ENCODE measurements at places on chromosomes 2 and 18.

DNA sequence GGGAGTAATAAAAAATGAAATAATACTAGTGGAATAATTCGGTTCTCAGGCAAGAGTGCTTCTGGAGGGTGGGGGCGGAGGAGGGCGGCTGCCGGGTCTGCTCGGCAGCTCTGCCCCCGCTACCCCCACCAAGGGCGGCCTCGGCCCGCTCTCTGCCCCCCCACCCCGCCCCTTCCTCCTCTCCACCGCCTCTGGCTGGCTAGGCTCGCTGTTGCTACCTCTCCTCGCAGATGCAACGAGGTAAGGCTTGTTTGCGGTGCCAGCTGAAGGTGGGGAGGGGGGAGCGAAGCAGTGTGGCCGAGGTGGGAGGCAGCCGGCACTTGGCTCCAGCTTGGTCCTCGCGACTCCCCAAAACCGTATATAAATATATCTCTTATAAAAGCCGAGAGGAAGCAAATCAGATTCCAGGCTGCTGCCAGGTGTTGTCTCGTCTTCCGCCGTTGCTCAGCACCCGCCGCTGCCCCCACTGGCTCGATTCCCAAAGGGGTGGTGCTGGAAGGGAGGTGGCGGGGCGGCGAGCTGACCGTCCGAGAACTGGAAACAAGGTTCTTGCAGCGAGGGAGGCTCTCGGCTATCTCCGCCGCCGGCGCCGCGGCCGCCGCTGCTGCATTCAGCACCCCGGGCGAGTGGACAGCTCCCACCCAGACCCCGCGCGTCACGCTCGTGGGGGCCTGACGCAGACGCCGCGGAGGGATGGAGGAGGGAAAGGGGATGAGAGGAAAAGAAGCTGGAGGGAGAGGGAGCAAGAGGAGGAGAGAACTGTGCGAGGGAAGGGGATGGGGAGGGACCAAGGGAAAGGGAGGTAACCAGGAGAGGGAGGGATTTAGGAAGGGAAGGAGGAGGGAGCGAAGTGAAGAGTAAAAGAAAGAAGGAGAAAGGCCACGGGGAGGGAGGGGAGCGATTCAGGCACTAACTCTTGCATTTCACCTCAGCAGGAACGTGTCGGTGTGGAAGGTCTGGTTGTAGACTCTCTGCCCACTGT lies at the start of gene MARCHF4:
Gene MARCHF4 (minus strand): TSS at position 763 of the 982 bp plus-strand sequence. CDS start 2,223 bp downstream, outside the sequence.
- peak; percentile 72 for DNase-seq

DNA sequence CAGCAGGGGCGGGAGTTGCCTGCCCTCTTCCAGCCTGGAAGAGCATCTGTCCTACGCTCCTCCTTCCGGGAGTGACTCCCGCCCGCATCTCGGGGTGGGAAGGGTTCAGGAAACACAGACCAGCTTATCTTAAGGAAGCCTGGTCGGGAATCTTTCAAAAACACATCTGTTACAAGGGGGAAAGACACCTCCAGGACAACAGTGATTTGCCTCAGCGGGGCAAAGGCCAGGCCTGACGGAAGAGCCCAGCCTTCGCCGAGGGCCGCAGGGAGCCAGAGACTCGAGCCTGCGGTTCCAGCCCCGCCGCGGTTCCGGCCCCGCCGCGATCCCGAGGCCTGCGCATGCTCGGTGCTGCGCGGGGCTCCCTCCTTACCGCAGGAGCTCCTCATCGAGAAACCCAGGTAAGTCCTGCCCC lies 38.1 kb upstream of the TGIF1 start:
- peak; percentile 50 for DNase-seq

GRCh38 chr18:74645679-74646078 lies 48.0 kb downstream of the ZNF407 start:
- DNase-seq: no peak

GRCh38 chr2:196336715-196337114 lies 165.3 kb upstream of the STK17B start:
- no peak for DNase-seq

- DNase-seq: no peak
These were observed 11.7 kb downstream of the PFN4 start for GRCh38 chr2:24111407-24111901.

- DNase-seq: no peak
These were observed 97.2 kb downstream of the PLEKHM3 start for GRCh38 chr2:207928079-207928478.

DNA sequence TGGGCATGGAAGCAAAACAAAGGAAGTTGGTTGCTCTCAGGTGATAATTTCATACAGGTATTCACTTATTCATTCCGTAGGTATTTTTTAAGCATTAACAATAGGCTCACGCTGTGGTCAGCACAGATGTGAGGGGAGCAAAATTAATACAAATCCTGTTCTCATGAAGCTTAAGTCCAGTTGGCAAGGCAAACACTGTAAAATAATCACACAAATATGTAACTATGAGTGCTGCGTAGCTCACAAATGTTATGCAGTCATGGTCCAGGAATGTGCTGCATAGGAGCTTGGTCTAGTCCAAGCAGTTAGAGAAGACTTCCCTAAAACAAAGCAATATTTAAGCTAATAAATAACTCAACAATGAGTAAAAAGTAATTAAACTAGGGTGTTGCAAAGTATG lies 23.9 kb downstream of the SP5 start:
- no peak for DNase-seq

GRCh38 chr2:235283246-235283645 lies 210.6 kb upstream of the AGAP1 start:
- no peak for DNase-seq
